ENCODE measurements at places on chromosomes 6 and 20.

DNA sequence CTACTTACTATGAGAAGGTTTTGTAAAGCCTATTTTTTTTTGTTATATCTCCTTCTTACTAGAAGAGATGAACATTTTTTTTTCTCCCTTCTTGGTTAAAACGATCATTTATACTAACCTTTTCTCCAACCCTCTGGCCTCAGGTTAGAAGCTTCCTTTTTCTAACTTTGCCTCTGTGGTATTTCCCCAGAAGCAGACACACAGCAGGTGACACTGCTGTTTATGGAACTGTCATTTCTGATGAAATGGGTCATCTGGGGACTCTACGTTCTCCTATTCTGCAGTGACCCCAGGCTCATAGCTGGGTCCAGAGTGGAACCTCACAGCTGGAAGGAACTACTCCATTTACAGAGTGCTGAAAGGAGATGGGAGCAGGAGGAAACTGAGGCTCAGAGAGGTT lies 746.3 kb upstream of the CHD6 start:
- no peak for DNase-seq

GRCh38 chr6:113924312-113924723 lies 46.6 kb downstream of the HDAC2 start:
- no peak for DNase-seq

DNA sequence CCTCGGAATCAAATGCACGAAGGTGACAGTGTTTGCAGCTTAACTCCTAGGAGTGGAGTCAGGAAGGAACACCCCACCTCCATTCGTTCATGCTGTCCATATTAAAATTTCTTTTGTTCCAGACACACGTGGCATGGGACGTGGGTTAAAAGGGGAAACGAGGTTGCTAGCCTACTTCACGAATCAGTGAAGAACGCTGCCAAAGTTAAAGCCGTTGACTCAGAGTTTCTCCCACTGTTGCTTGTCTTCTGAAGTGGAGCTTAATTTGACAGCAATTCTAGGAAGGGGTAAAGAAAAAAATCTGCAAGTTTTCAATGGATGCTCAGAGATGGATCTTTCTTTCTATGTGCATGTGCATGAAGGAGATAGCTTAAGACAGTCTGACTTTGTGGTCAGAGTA lies 499.1 kb downstream of the CD83 start:
- DNase-seq = no peak

DNA sequence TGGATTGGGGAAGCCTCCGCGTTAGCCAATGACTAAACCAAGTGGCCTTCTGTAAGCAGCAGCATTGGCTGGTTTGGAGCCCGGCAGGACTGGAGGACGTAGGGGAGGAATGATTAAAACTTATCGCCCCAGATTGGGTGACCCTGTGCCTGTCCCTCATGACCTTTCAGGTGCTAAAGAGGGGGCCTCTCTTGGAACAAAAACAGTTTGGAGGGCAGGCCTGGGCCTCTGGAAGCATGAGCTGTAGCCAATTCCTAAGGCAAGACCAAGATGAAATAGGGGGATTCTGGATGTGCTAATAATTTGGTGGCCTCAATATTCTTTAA lies 1.4 kb downstream of the GMPR start:
- DNase-seq = no peak

GRCh38 chr6:140108167-140108566 lies 733.7 kb upstream of the CITED2 start:
- no peak for DNase-seq

- DNase-seq = no peak
These were observed 841.6 kb upstream of the GJE1 start for GRCh38 chr6:141290941-141291721.

DNA sequence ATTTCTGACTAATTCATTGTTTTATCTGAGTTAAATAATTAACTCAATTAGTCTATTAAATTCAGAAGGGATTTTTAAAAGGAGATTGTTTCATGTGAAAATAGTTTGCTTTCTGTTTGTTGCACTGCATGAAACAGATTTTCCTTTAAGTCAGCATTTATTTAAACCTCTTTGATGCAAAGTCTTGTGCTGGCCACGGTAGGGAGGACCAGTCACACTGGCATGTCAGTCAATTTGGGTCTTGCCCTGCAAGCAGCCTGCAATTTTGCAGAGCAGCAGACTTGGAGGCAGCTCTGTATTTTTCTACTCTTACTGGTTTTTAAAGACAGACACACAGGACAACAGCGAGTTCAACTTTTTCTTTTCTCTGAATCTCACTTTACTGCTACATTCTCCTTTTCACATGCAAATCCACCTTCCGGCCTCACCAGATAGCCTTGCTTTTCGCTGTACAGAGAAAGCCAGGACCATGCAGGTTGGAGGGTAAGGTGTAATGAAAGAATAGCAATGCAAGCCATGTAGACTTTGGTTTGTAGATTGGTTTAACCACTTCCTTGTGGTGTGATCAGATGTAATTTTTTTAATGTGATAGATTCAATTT lies 689.9 kb upstream of the AGPAT4 start:
- DNase-seq = no peak

DNA sequence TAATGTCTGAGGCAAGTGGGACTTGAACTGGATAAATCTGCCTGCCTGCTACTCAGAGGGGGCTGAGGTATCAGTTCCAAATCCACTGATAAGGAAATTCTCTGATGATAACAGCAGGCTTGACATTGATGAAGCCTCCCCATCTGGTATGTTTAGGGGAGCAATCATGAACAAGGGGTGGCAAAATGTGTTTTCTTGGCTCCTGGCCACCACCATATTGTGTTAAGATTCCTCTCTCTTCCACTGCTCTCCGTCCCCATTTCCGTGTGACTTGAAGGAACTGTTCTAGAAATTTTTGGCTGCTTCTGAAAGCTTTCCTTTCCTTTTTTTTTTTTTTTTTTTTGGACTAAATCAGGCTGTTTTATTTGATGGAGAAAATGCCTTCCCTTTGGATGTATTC lies 335.3 kb upstream of the NRSN1 start:
- no peak for DNase-seq

DNA sequence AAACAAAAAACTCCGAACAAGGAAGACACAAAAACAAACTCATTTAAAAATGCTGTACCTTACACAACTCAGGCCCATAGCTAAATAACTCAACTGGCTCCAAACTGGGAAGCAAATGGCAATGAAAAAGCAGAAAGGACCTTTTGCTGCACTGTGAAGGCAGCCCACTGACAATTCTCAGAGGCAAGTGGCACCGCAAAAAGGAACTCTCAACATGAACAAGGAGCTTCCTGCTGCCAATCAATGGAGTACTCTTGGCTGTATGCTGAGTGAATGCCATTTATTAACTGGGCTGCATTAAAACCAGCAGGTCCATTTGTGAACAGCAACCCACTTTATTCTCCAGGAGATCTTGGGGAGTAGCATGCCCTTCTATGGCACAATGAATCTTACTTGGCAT lies 209.9 kb downstream of the PTPRK start:
- DNase-seq = no peak

DNA sequence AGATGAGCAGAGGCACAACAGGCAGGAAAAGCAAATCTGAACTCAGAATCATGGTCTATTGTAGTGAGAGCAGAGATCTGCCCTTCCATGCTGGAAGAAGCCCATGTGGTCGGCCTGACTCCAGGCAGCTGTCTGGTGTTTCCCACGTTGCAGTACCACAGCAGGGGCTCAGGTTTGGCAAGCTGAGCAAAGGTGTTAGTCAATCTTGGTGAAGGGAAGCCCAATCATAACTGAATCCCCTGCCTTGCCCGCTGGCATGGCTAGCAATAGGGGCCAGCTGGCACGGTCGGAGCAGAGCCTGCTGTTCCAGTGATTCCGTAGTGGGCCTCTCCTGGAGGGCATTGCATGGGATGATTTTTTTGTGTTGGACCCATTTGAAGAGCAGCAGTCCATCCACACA lies 17.8 kb upstream of the CCR6 start:
- DNase-seq = no peak

DNA sequence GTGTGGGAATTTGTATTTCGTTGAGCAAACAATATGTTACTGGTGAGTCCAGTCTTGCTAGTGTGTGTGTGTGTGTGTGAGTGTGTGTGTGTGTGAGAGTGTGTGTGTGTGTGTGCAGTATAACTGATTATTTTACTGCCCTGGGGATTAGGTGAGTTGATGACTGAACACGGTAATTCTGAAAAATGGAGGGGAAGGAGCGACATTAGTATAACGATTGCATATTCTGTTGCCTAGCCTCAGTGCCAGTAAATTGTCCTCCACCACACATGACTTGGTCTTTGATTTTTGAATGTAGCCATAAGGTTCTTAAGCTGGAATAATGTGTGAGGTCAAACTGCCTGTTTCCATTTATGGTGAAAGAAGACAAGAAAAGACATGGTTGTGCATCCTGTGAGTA lies 121.1 kb downstream of the SLC24A3 start:
- no peak for DNase-seq

- no peak for DNase-seq
These were observed 47.1 kb upstream of the GATA5 start for GRCh38 chr20:62522748-62523396.

DNA sequence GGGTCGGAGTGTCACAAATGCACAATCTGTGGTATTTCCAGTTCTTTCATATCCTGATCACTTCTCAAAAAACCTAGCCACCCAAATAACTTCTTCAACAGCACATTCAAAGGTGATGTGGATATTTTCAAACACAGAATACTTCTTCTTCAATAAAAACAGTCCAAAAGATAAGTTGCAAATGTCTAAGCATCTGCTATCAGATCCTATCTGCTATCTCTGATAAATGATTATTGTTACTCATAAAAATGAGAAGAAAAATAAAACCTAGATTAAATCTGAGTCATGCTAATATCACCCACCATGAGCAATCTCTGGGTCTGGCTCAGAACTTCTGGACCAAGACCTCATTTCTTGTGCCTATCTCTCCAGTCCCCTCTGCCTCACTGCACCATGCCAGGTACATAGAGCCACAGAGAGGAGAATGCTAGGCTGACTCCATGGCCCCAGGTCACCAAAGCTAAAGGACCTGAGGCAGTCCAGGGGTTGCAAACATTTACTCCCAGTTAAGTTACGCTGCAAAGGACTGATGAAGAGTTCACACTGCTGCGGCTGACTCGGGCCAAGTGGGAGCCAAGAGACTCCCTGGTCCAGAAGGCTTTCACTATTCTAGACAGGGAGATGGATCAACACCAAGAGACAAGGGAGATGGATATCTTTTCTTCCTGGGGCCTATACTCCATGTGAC lies 101.4 kb downstream of the KIF13A start:
- DNase-seq = no peak

- no peak for DNase-seq
These were observed 547.1 kb upstream of the ZNF337 start for GRCh38 chr20:26243731-26244130.

GRCh38 chr6:71239694-71240093 lies 48.9 kb upstream of the OGFRL1 start:
- no peak for DNase-seq

- no peak for DNase-seq
These were observed 37.5 kb upstream of the ENPP5 start for GRCh38 chr6:46208303-46208702.

DNA sequence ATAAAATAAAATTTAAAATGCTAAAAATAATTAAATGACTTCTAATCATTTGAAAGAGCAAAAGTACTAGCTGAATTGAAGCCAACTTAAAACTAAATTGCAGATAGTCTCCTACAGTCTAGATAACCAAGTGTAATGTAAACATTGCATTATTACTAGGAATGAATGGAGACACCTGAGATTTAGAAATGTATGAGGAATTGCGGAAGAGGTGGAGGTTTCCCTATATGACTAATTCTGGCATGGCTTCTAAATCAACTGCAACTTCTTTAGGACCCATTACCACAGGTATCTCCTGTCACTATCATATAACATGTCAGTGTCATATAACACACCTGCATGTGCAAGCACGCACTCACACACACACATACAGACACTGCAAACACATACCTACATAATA lies 13.2 kb upstream of the GPR6 start:
- no peak for DNase-seq

DNA sequence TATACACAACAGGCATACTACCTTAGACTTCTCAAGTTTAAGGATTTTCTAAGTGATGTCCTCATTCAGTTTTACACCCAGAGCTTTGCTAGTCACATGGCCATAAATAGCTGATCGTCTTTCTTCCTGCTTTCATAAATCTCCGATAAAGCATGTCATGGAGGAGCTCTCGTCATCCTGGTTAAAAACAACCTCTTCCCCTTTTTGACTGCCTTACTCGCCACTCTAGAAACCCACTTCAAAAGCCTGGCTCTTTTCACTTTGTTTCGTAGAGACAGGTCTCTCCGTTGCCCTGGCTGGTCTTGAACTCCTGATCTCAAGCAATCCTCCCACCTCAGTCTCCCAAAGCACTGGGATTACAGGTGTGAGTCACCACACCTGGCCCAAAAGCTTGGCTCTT lies 67.0 kb upstream of the SMIM29 start:
- DNase-seq = no peak

- DNase-seq = no peak
These were observed 199.4 kb upstream of the ZNF184 start for GRCh38 chr6:27672113-27672799.

GRCh38 chr6:35736253-35736894 lies 458 bp upstream of the ARMC12 start:
- peak; percentile 82 for DNase-seq

DNA sequence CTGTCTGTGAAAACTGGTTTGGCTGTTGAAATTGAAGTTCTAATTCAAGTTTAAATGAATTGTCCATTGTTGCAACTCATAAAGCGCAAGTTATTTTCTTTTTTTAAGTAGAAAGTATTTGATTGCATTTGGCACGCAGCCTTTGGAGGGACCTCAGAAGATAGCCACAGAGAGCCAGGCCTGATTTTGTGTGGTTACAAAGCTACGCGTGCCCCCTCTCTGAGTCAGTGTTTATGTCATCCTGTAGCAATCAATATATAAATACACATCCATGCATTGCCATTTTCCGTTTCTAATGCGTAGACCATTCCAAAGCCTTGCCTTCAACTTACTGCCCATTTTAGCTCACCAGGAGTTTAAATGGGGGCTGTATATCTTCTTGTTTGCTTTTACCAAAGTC lies 173.2 kb downstream of the TMEM242 start:
- no peak for DNase-seq

DNA sequence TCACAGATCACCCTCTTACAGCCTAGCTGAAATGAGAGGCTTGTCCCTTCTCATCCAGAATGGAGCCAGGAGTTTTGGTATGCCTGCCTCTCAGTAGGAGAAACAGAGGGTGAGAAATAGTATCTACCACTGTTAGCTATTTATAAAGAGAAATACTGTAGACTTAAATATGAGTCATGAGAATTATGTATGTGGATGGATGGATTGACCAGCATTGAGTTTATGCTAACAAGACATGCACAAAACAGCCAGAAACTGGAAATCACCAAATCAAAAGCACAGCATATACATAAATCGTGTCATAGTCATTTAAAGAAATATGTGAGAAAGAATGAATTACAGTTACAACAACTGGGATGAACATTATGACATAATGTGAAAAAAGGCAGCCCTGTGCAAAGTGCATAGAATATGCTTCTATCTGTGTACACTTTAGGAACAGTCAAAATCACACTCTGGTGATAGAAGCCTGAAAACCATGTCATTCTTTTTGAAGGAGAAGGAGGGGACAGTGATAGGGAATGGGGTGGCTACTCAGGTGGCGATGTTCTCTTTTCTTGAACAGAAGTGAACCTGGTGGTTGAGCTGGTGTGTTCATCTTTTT lies 79.8 kb upstream of the KIF25 start:
- DNase-seq = no peak

GRCh38 chr20:6726761-6727160 lies 40.7 kb upstream of the BMP2 start:
- DNase-seq = no peak
